RPMI7951 (cell line): ENCODE measurements at places on chromosomes 7 and 10. TPM values are rescaled to one million over a fixed set of nuclear protein-coding genes. Genes with fewer than 3 reads are reported as not detected.
A peak's percentile ranks its signal among the peaks of the same experiment; 100 is the strongest.

DNA sequence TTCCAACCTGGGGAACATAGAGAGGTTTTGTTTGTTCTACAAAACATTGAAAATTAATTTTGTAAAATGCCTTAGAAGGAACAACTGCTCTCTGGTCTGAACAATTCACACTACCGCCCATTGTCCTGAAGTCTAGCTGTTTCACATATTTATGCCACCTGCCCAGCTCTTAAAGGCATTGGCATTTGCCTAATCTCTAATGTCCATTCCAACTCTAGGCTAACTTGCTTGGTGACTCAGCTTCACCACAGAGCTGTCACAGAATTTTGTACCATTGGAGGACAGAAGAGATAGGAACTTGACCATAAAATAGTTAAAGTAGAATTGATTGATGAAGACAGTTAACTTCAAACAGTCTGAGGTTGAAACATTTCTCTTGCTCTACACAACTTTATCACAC lies 53.5 kb upstream of the PPP1R17 start:
- DNase-seq, result peak; percentile 13

Gene SFXN4
- 12.0 and 26.6 TPM in 2 replicates for total RNA-seq

Gene NXPH1
- not detected in 2 replicates for total RNA-seq

GRCh38 chr10:62638062-62638477 lies 166.4 kb upstream of the ADO start:
- no peak for DNase-seq

Gene CFAP70
- total RNA-seq, result 0.12 TPM in 1 of 2 replicates, not detected in the other

GRCh38 chr7:122886357-122887081 lies at the start of gene CADPS2:
TSS of gene CADPS2 (minus strand) at chr7:122886460. CDS start at chr7:122886337, 123 bp downstream.
- DNase-seq, result peak; percentile 66

GRCh38 chr10:86292462-86293395 lies 73.9 kb downstream of the GRID1 start:
- no peak for DNase-seq

DNA sequence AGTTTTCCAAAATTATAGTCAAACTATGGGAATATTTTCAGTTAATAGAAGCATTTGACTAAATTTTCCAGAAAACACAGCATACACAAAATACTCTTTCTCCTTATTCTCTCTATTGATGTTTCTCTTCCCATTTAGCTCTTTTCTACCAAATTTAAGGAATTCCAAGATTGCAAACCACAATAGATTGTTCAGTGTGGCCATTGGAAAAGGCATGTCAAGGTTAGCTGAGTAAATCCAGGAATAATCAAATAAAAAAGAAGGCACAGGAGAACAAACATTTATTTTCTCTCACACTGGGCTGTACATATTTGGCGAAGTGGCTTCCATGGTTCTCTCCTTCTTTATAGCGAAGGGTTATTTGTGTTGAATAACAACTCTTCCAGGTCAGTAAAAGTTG lies 117.3 kb downstream of the THSD7A start:
- DNase-seq, result no peak

- DNase-seq, result no peak
Measured at GRCh38 chr7:90955641-90956207, 308.5 kb upstream of the FZD1 start.

Gene NODAL
- not detected in 2 replicates for total RNA-seq

DNA sequence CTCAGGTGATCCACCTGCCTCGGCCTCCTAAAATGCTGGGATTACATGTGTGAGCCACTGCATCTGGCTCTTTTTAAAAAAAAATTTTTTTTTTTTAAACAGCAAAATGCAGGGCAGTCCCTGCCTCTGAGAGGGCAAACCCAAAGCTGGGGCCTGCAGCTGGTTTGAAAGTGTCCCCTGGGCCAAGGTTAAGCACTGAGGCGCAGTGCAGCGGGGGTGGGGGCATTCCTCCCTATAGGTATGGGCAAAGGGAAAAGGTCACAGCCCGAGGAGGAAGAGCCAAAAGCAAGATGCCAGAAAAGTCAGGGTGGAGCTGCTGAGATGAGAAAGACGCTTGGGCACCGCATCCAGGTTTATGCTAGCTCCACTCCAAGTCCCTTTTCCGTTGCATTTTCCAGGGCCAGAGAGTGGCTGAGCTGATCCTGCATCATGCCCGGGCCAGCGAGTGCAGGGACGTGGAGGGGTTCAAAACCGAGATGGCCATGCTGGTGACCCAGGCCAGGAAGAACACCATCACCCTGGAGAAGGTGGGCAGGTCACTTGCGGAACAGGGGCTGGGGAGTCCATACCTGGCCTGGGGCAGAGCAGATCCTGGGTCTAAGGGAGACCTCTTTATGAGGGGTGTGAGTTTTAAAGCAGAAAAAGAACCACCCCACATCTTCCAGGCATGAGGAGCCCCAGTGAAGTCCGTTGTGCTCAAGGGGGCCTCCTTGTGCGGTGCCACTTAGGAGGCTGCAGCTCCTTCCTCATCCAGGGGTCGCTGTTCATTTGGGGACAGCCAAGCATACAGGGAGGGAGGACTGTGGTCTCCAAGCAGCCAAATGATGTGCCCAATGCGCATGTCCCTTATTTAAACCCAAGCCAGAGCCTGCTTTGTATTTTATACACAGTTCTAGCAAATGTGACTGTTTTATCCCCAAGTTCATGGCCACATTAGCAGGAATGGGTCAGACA lies 7.0 kb upstream of the NDUFB2 start:
- DNase-seq, result no peak

DNA sequence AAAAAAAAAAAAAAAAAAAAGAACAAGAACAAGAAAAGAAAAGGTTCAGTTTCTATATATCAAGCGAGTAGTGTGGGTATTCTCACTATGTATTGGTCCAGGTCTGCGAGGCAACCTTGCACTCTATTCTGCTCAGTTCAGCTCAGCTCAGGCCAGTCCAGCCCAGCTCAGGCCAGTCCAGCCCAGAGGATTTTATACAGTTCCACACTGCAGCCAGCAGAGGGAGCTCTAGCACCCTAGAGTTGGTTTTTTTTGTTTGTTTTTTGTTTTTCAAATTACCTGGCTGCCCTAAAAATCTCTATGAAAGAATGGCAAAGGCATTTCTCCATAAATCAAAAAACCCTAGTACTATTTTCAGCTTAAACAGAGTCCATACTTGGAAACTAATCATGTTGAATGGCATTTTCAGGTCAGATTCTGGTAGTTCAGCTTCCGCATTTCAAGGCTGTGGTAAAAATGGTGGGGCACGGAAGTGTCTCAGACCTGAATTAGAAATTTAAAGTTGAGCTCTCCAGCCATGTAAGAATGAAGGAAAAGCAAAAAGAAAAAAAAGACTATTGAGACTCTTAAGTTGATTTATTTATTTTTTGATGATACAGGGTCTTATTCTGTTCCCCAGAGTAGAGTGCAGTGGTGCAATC lies 55.2 kb upstream of the GSDME start:
- DNase-seq, result peak; percentile 50

Gene SPAG6
- total RNA-seq, result not detected in 2 replicates

DNA sequence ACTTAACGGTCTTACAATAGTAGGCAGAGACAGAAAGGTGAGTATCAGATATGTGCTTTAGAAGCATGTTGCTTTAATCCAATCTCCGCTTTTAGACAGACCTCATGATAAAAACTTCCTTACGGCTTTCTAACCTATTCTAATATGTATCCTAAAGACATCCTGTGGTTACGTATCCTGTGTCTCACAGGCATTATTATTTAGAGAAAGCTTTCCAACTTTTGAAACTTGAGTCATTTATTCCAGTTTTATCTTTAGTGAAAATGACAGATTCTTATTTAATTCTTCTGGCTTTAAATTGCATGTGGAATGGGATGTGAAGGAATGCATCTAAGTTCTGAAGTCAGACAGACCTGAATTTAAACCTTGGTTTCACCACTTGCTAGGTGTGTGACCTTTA lies 118.9 kb downstream of the OTUD1 start:
- DNase-seq, result peak; percentile 6

GRCh38 chr10:30583778-30584415 lies 45.7 kb downstream of the LYZL2 start:
- DNase-seq, result peak; percentile 83

GRCh38 chr10:67837541-67838314 lies at the start of gene DNAJC12:
TSS of gene DNAJC12 (minus strand) at chr10:67838188. CDS start at chr10:67838011, 177 bp downstream.
- DNase-seq, result peak; percentile 64

DNA sequence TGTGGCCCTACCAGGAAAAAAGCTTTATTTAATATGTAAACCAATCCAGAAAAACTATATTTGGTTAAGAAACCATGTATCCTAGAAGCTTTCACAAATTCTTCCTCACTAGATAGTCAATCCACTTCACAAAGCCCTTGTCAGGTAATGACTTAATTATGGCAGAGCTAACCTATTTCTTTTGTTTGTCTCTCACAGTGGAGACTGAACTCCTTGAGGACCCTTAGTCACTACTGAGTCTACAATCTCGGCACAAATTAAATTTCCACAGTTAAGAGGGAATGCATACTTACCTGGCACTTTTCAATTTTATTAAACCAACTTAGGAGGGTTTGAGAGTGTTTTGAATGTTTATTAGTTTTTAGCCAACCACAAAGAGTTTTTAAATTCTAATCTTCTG lies 23.0 kb downstream of the WAPL start:
- DNase-seq, result no peak

DNA sequence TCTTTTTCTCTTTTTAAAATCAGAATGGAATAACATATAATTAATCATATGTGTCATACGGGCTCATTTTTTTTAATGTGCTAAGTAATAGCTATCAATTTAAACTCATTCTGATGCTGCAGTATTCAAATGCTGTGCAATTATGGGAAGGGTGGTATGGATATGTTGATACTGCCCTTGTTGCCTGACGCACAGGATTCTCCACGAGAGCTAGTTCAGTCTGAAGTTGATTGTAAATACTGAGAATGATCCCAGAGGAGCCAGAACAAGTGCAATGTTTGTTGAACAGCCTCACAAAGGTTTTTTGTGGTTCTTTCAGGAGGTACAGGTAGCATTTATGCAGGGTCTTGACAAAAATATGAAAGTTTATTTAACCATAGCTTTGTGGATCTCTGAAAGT lies 13.4 kb downstream of the NPY start:
- no peak for DNase-seq

- DNase-seq, result peak; percentile 18
Measured at GRCh38 chr10:58486821-58487220, 25.9 kb upstream of the BICC1 start.

Gene TMEM209
- total RNA-seq, result 19.3 and 26.7 TPM in 2 replicates

Gene GRID2IP
- not detected in 2 replicates for total RNA-seq

GRCh38 chr7:51261117-51261835 lies 55.3 kb downstream of the COBL start:
- no peak for DNase-seq

- DNase-seq, result no peak
Measured at GRCh38 chr7:42381161-42381560, 144.2 kb upstream of the GLI3 start.

DNA sequence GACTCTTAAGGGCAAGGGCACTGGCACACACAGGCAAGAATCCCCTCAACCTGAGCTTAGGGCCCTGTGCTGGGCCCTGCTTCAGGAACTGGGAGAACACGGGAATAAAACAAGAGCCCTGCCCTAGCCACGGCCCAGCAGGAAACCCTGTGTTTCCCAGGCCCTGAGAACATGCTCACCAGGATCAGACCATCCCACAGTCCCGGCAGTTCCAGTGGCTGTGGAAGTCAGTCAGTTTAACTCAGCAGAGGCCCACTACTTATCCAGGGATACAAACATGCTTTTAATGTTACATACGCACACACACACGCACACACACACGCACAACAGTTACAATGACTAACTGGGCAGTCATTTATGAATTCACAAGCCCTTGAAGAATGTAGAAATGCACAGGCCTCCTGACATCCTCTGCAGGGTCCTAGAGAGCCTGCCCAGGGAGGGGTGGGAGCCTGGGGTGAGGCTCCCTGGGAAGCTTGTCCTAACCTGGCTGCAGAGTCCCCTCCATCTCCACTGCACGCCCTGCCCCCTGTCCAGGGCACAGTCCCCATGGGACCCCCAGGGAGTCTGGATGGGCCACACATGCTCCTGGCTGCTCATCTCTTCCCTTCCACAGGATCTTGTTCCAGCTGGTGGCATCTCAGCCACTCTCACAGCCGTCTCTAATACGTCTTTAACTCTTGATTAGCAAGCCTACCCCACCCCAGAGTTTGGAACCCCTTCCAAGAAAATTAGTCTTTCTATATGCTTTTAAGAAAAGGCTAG lies 97.6 kb downstream of the TCERG1L start:
- DNase-seq, result no peak

- DNase-seq, result no peak
Measured at GRCh38 chr10:2897619-2898508, 169.5 kb upstream of the PFKP start.

GRCh38 chr10:11156480-11156879 lies 138.8 kb downstream of the CELF2 start:
- DNase-seq, result no peak

Gene IL6
- total RNA-seq, result 11.4 and 14.3 TPM in 2 replicates

DNA sequence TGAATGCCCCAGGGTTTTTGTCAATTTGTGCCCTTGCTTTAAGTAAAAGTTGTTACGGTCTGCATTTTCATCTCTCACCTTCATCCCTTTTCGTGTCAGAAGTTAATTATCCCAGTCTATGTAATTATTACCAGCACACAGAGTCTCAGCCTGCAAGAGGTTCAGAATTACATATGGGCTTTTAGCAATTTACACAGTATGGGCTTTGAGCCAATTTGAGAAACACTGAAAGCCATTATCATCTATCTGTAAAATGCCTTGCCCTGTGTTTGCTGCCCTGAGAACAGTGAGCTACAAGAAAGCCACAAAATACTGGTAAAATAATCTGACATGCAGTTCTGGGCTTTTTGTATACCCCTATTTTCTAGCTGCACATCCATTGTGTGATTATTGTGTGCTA lies 125.6 kb upstream of the STEAP4 start:
- DNase-seq, result no peak

GRCh38 chr7:150738591-150739001 lies 1.4 kb downstream of the GIMAP5 start:
- DNase-seq, result no peak

GRCh38 chr7:83941300-83941699 lies 253.3 kb downstream of the SEMA3A start:
- DNase-seq, result peak; percentile 17

Gene HUS1
- 22.0 and 33.9 TPM in 2 replicates for total RNA-seq

- DNase-seq, result no peak
Measured at GRCh38 chr10:49642311-49642710, 28.5 kb downstream of the CHAT start.

Gene RSU1
- total RNA-seq, result 151 and 200 TPM in 2 replicates

DNA sequence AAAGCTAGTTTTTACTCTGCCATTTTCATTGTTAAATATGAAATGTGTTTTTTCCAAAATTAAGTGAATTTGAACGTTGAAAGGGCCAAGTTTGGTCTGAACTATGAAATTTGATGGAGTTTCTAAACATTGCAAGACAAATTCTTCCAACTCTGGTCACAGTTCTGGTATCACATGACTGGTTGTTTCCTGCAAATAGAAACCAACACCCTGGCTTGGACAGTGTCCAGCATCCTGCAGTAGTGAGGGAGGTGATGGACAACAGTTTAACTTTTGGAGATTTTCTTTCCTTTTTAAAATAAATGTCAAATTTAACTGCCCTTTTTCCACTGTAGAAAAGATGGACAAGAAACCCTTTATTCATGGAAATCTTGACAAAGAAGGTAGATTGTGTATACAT lies 54.8 kb upstream of the AGBL3 start:
- peak; percentile 31 for DNase-seq

GRCh38 chr7:82039621-82040020 lies 269.8 kb upstream of the HGF start:
- no peak for DNase-seq
